ENCODE measurements at places on chromosomes 1 and 21.

- DNase-seq, result no peak
Measured at GRCh38 chr1:22807340-22807739, 96.7 kb downstream of the EPHB2 start.

- DNase-seq, result no peak
Measured at GRCh38 chr1:153679337-153680119, 1.0 kb downstream of the NPR1 start.

DNA sequence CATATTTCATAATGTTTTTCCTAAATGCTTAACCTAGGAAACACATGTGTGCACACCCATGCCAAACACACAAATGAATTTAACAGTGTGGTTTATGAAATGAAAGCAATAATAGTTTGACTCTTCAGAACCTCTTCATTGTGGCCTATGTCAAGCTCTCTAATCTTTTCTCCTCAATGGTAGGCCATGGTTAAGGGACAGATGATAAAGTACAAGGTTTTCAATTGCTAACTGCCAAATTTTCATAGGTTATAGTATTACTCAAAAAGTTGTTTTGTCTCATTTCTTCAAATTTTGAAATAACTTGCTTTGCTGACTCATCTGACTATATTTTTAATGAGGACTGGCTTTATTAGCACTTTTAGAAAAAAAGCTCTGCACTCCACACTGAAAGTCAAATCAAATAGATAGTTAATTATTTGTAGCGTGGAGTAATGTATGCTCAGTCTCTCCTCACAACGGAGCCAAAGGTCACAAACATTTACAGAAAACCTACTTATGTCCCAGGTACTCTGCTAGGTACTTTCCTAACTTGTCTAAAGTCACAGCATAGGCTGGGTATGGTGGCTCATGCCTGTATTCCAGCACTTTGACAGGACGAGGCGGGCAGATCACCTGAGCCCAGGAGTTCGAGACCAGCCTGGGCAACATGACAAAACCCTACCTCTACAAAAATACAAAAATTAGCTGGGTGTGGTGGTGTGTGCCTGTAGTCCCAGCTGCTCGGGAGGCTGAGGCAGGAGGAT is 3.0 kb upstream of the ADCY10 start:
- no peak for DNase-seq

DNA sequence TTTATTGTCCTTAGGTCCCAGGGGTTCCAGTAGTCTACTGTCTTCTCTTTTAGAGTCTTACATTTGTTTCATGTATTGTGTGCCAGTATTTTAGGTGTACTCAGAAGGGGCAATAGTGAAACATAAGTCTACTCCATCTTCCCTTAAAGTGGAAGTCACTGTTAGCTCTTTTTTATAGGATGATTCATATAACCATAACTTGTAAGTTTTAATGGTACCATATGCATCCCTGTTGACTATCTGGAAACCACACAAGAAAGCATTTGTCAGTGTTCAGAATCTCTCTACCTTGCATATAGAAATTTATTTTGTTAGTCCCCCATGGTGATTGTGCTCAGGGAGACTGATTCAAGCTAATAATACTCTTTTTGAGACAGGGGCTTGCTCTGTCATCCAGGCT is 149.9 kb downstream of the HS2ST1 start:
- DNase-seq, result no peak

DNA sequence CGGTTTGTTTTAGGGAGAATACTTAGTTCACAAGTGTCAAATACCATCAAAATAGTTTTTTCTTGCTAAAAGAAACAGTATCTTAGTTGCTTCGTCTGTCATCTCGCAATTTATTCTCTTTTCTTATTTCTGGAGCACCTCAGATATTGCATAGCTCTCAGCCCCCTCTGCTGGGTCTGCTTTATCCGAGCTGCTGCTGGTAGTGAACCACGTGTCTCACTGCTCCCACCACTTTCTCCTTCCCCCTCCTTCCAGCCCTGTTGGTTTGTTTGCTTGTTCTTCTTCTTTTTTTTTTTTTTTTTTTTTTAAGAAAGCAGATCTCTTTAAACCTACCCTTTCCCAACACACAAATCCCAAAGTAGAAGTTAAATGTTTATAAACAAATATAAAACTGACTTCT is 170.8 kb downstream of the EDEM3 start:
- no peak for DNase-seq

- DNase-seq, result no peak
Measured at GRCh38 chr21:37711836-37712568, 204.3 kb downstream of the KCNJ6 start.

DNA sequence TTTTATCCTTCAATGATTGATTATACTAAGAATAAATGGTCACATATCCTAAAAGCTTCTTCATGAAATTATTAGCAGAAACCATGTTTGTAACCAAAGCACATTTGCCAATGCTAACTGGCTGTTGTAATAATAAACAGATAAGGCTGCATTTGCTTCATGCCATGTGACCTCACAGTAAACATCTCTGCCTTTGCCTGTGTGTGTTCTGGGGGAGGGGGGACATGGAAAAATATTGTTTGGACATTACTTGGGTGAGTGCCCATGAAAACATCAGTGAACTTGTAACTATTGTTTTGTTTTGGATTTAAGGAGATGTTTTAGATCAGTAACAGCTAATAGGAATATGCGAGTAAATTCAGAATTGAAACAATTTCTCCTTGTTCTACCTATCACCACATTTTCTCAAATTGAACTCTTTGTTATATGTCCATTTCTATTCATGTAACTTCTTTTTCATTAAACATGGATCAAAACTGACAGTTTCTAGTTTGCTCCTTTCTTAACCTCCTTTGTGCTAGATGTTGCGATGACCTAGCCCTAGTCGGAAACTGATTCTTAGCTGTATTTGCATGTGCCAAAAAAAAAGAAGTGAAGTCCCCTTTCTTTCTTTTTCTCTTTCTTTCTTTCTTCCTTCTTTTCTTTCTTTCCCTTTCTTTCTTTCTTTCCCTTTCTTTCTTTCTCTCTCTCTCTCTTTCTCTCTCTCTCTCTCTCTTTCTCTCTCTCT is 45.1 kb downstream of the MAP3K7CL start:
- no peak for DNase-seq

- DNase-seq, result no peak
Measured at GRCh38 chr1:215276582-215276981, 194.0 kb downstream of the KCNK2 start.

- DNase-seq, result no peak
Measured at GRCh38 chr21:31708541-31708940, 23.4 kb downstream of the SCAF4 start.

DNA sequence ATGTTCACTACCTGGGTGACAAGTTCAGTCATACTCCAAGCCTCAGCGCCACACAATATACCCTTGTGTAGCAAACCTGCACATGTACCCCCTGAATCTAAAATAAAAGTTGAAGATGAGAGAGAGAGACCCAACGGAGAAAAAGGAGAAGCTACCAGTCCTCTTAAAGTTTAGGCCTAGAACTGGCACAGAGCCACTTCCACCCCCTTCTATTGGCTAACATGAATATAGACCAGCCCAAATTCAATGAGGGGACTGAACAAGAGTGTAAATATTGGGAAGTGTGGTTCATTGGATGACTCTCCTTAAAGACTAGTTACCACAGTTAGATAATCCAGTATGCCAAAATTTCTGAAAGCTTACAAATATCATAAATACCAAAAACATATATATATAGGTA is 139.9 kb upstream of the ATP1B1 start:
- DNase-seq, result no peak

- no peak for DNase-seq
Measured at GRCh38 chr21:40733024-40733397, 113.9 kb downstream of the DSCAM start.
